T-helper 1 cell (primary cell): ENCODE measurements at places on chromosomes 7 and 10.

- no peak for DNase-seq
Observed at GRCh38 chr7:13904007-13904406, 85.5 kb downstream of the ETV1 start.

GRCh38 chr10:71316786-71317160, 2.3 kb upstream of the SLC29A3 start:
- no peak for DNase-seq

DNA sequence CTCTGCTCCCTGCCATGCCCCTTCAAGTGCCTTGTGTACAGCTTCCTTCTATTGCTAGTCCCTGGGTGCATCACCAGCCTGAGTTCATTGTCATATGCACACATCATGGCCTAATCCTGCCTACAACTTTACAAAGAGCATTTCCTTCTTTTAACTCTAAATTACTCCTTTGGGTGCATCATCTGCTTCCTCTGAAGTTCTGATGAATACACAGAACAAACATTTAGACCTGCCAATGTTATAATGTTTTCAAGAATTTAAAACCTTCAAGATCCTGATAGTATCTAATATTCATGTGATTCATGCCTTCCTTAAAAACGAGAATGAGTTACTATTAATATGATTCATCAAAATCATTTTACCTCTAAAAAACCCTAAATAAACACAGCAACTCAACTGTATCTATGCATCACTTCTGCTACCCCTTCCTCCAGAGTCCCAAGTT, 357.1 kb downstream of the MAGI2 start:
- no peak for DNase-seq

- DNase-seq: no peak
Observed at GRCh38 chr10:97764519-97764931, 7.3 kb downstream of the SFRP5 start.

- DNase-seq: no peak
Observed at GRCh38 chr7:66313886-66314568, 108.9 kb downstream of the TPST1 start.

- DNase-seq: no peak
Observed at GRCh38 chr7:44244282-44244681, 43.5 kb downstream of the YKT6 start.

- DNase-seq: no peak
Observed at GRCh38 chr7:93913197-93913596, 6.8 kb downstream of the GNGT1 start.

GRCh38 chr7:83836028-83836427, 187.1 kb upstream of the SEMA3E start:
- DNase-seq: no peak

GRCh38 chr10:78772486-78772885, 296.3 kb upstream of the ZMIZ1 start:
- DNase-seq: no peak

DNA sequence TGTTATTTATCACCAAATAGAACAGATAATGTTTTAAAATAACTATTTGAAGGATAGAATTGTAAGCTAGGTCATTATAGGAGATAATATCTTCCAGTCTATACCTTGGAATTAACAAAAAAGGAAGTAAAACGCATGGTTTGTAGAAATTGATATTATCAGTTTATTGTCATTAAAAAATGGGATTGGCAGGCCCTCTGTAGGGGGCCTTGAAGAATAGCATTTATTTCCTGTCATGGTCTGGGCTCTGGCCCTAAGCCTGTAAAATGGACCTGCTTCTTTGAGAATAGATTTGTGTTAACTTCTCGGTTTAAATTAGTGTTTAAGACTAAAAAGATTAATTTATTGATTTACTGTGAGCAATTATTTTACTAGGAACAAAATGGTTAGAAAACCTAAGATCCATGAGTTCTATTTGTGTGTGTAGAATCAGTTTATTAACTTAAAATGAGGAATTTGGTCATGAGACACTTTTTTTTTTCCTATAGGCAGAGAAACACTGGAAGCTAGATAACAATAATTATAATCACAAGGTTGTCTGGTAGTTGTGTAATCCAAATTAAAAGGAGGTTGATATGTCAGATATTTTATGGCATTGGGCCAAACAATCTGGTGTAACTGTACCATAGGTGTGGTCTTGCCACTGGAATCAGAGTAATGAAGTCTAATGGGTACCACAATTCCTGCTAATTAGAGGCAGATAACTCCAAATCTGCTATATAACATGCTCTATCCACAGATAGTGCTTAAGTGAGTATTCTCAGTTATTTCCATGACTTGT, 197.4 kb upstream of the FOXP2 start:
- DNase-seq: no peak

DNA sequence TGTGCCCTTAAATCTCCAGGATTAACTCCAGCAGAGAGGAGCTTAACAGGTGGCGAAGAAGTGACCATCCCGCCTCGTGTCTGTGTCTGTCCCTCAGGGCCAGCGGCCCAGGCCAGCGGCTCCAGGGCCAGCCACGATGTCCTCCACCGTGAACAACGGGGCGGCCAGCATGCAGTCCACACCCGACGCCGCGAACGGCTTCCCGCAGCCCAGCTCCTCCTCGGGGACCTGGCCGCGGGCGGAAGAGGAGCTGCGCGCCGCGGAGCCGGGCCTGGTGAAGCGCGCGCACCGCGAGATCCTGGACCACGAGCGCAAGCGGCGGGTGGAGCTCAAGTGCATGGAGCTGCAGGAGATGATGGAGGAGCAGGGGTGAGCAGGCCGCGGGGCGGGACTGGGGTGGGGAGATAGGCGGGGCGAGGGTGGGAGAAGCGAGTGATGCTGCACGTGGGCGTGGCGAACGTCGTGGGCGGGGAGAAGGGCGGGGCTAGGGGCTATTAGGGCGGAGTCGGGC, 33.3 kb downstream of the SRRM3 start:
- peak; percentile 81 for DNase-seq

DNA sequence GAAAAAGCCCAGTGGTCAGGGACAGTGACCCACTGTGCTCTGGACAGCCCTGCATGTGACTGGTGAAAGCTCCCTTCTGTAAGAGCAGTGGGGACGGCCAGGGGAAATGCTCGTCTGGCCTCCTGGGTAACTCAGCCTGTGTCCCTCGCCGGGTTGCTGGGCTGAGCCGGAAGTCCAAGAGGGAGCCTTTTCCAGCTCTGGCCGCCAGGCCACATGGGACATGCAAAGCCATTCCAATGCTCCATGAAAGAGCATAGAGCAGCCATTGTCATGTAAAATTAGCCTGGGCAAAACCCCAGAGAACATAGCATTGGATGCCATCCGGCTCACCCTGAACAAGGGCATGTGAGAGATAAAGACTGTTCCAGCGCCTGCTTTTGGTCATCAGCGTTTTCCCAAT, 64.9 kb upstream of the ADRB1 start:
- DNase-seq: no peak

DNA sequence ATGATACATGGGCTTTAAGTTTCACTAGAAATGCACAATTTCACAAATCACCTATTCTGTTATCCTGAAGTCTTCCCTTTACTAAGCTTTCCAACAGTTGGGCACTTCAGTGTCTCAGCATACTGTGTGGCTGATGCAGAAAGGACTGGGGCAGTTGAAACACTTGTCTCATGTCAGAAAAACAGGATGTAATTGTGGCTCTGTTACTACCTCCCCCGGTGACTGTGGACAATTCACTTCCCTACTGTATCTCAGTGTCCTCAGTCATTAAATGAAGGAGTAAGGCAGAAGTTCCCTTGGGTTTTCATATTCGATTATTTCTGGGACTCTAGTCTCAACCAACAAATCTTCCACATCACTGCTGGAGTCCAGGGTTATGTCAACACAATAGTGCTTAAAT, 17.9 kb downstream of the ANKRD22 start:
- peak; percentile 71 for DNase-seq

DNA sequence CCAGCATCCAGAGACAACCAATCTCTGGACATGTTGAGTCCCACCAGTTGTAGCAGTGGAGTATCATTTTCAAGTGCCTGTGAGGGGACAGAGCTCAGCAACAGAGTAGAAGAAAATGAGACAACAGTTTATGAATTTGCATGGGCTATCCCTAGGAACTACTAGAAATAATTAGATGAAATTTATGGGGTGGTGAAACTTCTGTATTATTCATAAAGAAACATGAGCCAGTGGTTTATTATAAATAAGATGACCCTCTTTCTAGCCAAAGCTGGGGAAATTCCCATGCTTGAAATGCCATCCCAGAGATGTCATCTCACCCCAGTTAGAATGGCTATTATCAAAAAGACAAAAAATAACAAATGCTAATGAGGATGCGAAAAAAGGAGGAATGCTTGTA, 55.1 kb upstream of the ITGB8 start:
- no peak for DNase-seq

DNA sequence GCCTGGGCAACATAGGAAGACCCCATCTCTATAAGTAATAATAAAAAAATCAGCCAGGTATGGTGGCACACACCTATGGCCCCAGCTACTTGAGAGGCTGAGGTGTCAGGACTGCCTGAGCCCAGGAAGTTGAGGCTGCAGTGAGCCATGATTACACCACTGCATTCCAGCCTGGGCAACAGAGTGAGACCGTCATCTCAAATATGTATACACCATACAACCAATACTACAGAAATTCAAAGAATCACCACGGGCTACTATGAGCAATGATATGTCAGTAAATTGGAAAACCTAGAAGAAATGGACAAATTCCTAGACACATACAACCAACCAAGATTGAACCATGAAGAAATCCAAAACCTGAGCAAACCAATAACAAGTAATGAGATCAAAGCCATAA, 60.3 kb upstream of the ZC3HAV1 start:
- DNase-seq: no peak

GRCh38 chr7:134823400-134823799, 44.0 kb downstream of the CALD1 start:
- DNase-seq: no peak

DNA sequence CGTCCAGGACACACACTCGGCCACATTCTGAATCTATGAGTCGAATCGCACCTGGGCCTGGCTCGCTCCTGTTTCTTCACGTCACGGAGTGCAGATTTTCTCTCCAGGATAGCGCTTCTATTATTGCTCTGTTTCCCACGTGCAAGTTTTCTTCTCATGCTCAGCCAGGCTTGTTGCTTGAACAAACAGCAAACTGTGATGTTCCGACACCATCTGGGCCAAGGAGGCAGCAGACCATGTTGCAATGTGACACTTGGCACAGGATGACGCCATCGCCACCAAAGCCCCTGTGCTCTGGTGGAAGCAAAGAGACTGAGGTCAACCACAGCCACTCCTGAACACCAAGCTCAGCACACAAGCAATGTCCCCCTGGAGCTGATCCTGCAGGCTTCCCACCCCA, 507.1 kb upstream of the ADARB2 start:
- no peak for DNase-seq

- no peak for DNase-seq
Observed at GRCh38 chr7:30224511-30225062, 59.8 kb upstream of the ZNRF2 start.

- no peak for DNase-seq
Observed at GRCh38 chr10:8295311-8295710, 240.8 kb downstream of the GATA3 start.

- DNase-seq: no peak
Observed at GRCh38 chr7:158402471-158402870, 185.2 kb downstream of the PTPRN2 start.

DNA sequence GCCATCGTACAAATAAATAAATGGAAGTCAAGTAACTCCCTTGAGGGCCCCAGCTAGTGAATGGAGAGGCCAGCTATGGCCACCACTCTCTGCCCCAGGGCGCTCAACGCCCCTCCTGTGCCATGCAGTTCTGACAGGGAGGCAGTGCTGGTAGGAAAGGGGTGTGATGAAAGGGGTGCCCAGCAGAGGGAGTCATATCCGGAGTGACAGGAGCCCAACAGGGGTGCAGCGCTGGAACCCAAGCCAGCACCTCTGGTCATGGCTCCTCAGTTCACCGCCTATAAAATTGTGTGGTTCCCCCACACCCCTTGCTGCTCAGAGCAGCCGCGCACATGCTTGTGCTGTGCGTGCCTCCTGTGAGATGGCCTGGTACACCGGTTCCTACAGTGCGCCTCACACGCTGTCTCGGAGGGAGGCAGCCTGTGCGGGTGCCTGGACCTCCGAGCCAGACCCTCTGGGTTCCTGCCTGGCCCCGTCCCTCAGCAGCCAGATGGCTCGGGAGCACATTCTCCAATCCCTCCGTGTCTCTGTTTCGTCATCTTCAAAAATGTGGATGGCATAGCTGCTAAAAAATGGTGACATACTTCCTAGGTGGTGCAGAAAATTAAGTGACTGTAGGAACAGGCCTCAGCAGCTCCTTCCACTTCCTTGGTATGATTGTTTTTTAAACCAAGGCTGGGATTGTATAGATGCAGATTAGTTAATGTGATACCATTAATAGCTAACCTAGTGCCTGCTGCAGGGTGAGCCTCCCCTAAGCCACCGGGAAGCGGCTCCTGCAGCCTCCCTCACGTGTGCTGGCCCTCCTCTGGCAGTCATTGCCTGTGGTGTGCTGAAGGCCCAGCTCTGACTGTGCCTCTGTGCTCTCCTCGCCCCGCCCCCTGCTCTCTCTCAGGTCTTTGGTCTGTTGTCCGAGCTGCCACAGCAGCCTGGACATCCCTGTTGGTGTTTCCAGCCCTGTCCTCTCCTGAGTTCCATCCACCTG, 125.8 kb downstream of the EGFR start:
- DNase-seq: no peak

- DNase-seq: no peak
Observed at GRCh38 chr7:50411332-50411731, 38.8 kb downstream of the FIGNL1 start.

DNA sequence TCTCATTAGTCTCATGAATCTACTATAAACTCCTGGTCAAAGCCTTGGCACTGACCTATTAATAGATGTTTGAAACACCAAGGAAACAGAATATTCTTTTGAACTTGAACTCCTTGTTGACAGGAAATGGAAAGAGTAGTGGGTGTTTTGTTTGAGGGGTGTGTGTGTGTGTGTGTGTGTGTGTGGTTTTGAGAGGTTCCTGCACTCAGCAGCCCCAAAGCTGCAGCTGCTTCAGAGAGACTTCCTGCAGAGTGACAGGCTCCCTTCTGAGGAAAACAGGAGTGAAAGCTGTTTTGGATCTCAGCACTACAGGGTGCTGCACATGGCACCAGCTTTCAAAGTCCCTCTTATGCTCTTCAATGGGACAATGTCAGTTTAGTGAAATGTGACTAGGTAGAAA, 546.5 kb upstream of the STEAP1 start:
- no peak for DNase-seq
